ENCODE measurements at places on chromosomes 3 and 15.

DNA sequence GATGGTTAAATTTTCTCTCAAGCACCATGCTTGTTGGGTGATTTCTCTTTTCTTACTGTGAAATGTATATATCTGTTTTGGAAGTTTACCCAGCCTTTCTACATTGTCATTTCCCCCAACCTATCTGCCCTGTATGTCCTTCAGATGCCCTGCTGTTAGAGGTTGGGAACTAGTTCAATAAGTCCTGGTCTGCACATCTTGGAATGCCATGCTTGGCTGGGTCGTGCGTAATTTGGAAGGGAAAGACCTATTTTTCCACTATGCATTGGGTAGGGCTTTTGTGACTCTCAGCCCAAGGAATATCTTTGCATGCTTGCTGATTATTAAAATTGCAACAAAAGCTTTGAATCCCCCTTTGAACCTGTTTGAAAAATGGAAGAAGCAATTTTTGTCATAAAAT lies 63.8 kb downstream of the TRIM71 start:
- DNase-seq: no peak

DNA sequence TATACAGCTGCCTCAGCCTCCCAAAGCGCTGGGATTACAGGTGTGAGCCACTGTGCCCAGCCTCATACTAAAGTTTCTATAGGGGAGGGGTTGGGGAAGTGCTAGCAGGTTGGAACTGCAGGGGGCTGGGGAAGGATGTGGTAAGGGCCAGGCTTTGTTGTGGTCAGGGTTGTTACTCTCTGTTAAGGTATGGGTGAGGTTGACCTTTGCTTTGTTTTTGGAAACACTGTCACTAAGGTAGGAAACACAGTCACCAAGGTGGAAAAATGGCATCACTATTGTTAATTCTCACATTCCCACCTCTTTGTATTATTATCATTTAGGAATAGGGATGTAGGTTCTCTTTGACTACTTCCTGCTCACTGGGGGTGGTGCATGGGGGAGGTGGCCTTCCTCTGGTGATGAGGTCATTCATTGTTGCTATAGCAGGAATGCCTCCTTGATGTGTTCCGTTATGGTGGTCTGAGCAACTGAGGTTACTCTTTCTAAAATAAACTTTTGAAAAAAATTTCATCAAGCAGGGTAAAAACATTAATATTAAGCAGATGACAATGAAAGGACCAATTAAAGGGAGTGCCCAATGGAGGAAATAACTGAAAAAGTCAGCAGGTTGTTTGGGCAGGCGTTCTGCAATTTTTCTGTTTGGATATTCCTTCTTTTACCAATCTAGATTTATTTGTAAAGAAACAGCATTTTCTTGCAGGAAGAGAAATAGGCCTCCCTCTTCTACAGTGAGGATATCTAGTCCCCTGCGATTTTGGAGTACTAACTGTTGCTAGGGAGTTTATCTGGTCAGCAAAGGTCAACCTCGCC lies 150.5 kb downstream of the WDR76 start:
- no peak for DNase-seq

DNA sequence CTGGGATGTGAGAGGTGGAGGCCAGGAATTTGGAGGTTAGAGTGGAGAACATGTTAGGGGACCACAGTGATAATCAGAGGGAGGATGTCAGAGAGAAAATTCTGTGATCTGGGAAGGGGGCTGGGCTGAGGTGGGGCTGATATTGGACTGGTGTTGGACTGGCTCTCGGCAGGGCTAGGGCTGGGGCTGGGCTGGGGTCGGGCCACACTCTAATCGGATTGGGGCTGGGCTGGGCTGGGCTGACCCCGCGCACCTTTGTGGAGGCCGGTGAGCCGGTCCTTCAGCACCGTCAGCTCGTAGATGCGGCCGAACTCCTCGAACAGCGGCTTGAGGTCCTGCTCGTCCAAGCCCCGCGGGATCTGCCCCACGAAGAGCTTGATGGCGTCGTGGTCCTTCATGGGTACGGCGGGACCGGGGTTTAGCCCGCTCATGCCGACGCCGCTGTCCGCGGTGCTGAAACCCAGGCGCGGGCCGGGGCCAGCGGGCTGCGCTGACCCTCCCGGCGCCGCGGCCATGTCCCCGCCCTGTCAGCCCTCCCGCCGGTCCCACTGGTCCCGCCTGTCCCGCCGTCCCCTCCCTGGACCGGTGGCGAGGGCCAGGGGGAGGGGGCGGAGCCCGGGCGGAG lies 485 bp downstream of the CELF6 start:
- DNase-seq: peak; percentile 69

DNA sequence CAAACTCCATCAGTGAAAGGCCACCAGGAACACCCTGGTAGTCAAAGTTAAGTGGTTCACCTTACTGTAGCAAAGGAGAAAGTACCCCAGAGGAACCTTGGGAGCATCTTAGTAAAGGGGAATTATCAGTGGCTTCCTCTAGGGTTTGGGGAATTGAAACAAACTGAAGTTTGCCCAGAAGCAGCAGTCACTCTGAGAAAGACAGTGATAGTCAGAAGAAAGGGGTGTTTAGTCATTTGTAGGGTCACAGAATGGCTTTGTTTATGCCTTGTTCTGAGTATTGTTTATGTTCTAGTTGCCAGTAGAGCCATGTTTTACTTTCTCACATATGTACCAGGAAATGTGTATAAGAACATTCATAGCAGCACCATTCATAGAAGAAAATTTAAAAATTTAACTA lies 93.8 kb downstream of the FHIT start:
- DNase-seq: no peak

GRCh38 chr3:86109434-86109833 lies 881.5 kb downstream of the VGLL3 start:
- no peak for DNase-seq

- DNase-seq: no peak
These were observed 55.9 kb upstream of the PIK3CB start for GRCh38 chr3:138890555-138891187.

GRCh38 chr3:23302271-23302670 lies 99.1 kb downstream of the UBE2E2 start:
- DNase-seq: peak; percentile 49

DNA sequence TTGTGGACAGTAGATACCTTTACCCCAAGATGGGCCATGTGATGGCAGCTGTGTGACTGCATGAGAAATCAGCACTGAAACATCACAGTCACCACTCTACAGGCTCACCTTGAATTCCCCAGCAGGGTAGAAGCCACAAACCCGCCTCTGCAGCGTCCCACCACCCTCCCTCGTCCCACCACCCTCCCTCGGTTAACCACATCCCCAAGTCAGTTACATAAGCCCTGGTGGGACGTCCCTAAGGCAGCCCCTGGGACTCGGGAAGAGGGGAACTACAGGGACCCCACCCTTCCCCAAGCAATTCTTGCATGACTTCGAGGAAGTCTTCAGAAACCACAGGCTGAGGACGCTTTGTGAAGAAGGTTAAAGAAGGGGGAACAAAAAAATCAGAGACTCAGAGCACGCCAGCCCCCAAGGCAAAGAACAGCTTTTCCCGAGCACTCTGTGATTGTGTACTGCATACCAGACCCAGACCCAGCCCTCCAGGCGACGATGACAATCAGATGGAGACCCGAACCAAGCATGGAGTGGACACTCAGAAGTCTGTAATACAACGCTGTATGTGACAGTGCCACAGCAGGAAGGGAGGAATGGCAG lies 60.5 kb downstream of the SH3BP5 start:
- DNase-seq: no peak

- DNase-seq: no peak
These were observed 162.2 kb upstream of the SETMAR start for GRCh38 chr3:4140921-4141320.

DNA sequence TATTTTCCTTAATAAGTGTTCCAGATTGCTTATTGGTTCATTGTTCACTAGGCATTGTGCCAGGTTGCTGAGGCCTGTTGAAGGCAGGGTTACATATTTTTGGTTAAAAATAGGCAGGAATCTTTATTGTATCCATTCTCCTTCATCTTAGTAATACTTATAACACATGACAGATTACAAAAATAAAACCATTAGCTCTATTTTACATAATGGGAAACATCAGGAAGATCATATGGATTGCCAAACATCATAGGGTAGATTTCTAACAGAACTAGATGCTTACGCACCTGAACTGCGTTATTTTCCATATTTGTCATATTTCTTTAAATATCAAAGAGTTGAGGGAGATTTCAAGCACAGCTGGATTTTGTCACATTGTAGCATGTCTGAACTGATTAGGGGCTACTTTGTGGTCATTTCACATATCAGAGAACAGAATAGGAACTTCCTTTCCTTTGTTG lies 462.9 kb upstream of the SGO1 start:
- peak; percentile 71 for DNase-seq

- peak; percentile 63 for DNase-seq
These were observed 193.5 kb downstream of the FOXP1 start for GRCh38 chr3:71389911-71390573.

- peak; percentile 77 for DNase-seq
These were observed 508.6 kb downstream of the FHIT start for GRCh38 chr3:60742606-60743145.

DNA sequence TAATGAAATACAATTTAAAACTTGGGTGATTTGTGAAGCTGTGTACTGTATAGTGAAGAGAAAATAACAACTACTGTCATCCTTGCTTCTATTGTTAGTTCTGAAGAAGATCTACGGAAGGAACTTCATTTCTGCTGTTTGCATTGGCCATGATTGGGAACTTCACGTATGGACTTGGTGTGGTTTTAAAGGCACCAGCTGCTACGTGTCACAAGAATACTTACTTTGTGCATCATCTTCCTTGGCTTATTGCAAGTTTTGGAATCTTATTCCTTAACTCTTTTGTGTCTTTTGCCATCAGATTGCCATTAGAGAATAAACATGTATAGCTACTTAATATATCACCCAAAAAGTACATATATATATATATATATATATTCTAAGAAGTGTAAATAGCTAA lies 75.0 kb upstream of the VEPH1 start:
- DNase-seq: no peak

DNA sequence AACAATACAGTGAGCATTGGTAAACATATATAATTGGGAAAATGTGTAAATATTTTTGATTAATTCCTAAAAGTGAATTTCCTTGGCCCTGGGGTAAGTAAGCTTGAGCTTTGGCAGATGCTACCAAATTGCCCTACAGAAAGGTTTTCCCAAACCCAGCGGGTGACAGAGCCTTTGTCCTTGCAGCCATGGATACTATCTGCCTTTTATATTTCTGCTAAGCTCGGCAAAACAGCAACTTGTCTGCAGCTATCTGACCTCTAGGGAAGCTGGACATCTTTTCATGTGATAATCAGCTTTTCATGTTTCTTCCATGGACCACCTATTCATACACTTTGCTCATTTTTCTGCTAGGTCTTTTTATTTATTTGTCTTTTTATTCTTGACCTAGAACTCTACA lies 64.7 kb upstream of the SEC22A start:
- no peak for DNase-seq

DNA sequence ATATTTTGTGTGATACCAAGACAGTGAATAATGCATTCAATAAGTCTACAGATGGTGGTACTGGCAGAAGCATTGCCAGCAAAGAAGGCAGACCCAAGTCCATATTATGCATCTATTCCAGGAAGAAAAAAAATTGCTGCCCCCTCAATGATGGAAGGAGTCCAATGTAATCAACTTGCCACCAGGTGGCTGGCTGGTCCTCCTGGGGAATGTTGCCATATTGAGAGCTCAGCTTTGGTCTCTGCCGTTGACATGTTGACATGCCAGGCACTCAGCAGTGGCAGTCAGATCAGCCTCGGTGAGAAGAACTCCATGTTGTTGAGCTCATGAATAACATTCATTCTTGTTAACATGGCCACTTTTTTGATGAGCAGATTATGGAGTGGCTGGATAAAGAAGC lies 298.5 kb downstream of the IGSF11 start:
- DNase-seq: no peak

DNA sequence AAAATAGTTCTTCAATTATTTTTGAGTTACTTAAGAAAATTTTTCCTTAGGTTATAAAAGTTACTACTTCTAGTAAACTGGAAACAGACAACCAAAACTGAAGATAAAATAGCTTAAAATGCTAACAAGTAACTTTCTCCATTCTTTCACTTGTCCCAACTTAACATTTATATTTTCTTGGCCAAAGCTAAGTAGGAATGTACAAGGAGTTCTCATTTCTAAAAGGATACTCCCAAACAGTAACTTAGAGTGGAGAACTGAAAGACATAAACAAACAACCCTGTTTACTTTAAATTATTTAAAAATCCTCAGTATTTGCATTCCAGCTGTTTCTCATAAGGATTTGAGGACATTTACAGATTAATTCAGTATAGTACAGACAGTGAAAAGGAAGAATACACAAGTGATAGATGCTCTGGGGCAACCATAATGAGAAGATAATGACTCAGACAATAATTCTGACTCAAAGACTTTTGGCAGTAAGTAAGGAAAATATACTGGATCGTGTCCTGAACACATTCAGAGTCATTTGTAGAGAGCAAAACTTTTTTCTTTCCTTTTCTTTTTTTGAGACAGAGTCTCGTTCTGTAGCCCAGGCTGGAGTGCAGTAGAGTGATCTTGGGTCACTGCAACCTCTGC lies 29.2 kb upstream of the ANXA2 start:
- peak; percentile 90 for DNase-seq

DNA sequence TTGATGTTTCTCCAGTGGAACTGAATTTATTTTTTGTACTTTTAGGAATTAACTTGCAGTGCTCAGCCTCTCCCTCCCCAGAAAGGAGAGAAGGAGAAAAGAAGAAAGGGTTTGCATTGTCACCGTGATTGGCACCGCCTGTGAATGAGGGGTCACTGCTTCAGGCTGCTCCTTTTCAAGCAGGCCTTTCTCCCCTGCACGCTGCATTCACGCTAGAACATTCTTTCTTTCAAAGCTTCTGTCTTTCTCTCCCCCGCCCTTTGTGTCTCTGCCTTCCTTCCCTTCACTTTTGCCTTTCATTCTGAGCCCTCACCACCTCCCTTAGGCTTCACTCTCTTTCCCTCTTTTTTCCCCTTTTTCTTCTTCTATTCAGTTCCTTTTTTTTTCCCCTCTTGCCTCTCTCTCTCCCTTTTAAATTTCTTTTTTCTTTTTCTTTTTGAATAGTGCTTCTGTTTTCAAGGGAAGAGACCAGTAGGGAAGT lies 42.4 kb downstream of the ZNF710 start:
- DNase-seq: no peak

- DNase-seq: no peak
These were observed 194.8 kb downstream of the WDR72 start for GRCh38 chr15:53564647-53565046.

GRCh38 chr3:185847506-185847905 lies 22.7 kb upstream of the IGF2BP2 start:
- DNase-seq: peak; percentile 66

All from EH (cell line).